Pancreas (tissue), 10 donors: ENCODE measurements at places on chromosomes 5 and 9. TPM values are rescaled to one million over a fixed set of nuclear protein-coding genes. Genes with fewer than 3 reads are reported as not detected.
A peak's percentile ranks its signal among the peaks of the same experiment; 100 is the strongest.

DNA sequence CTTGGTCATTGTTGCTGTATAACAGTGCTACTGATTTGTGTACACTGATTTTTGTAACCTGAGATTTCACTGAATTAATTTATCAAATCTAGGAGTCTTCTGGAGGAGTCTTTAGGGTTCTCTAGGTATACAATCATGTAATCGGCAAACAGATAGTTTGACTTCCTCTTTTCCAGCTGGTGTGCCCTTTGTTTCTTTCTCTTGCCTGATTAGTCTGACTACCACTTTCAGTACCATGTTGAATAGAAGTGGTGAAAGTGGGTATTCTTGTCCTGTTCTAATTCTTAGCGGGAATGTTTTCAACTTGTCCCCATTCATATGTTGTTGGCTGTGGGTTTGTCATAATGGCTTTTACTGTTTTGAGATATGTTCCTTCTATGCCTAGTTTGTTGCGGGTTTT, 24.7 kb upstream of the RANBP6 start:
- H3K4me3 ChIP-seq, result no peak overlapping the region
- no peaks in the 10 kb centered on the region for H3K27me3 ChIP-seq
- no peak for DNase-seq
- no peak overlapping the region for H3K27ac ChIP-seq

GRCh38 chr5:141848744-141849414, 29.3 kb downstream of the PCDH1 start:
- H3K27me3 ChIP-seq, result no peaks in the 10 kb centered on the region
- H3K27ac ChIP-seq, result peak overlapping the region; percentile 95
- peak; percentile 76 for DNase-seq
- H3K4me1 ChIP-seq, result peaks cover 5% of the 10 kb centered on the region
- peak overlapping the region; percentile 59 for H3K4me3 ChIP-seq
- H3K36me3 ChIP-seq, result no peaks in the 10 kb centered on the region

GRCh38 chr9:7073706-7074105, 315.9 kb downstream of the KDM4C start:
- no peaks in the 10 kb centered on the region for H3K4me1 ChIP-seq
- H3K27me3 ChIP-seq, result no peaks in the 10 kb centered on the region
- no peak for DNase-seq

- no peak overlapping the region for H3K27ac ChIP-seq
- H3K4me1 ChIP-seq, result no peaks in the 10 kb centered on the region
- DNase-seq, result no peak
- H3K27me3 ChIP-seq, result no peaks in the 10 kb centered on the region
These were observed 229.1 kb downstream of the MTRR start for GRCh38 chr5:8098081-8098480.

- no peak overlapping the region for H3K4me3 ChIP-seq
- DNase-seq, result no peak
- no peak overlapping the region for H3K27ac ChIP-seq
- no peaks in the 10 kb centered on the region for H3K4me1 ChIP-seq
- H3K36me3 ChIP-seq, result no peaks in the 10 kb centered on the region
These were observed 27.1 kb upstream of the LRRC14B start for GRCh38 chr5:164244-164643.

The HMGXB3 gene
- 9.6 TPM for total RNA-seq

The SPTAN1 gene
- total RNA-seq, result 155 TPM

The FBN2 gene
- not detected for total RNA-seq

The DTWD2 gene
- total RNA-seq, result 4.5 TPM
